Activated CD4-positive, CD25-positive, alpha-beta regulatory T cell treated with anti-CD3 and anti-CD28 coated beads, Interleukin-2, amount 50 U/mL, for 24 hours (primary cell): ENCODE measurements at places on chromosomes 1 and 21.

GRCh38 chr1:117673405-117673804, 67.6 kb downstream of the TENT5C start:
- peak; percentile 91 for ATAC-seq

- no peak for ATAC-seq
Measured at GRCh38 chr21:40282912-40283886, 416.0 kb downstream of the PCP4 start.

DNA sequence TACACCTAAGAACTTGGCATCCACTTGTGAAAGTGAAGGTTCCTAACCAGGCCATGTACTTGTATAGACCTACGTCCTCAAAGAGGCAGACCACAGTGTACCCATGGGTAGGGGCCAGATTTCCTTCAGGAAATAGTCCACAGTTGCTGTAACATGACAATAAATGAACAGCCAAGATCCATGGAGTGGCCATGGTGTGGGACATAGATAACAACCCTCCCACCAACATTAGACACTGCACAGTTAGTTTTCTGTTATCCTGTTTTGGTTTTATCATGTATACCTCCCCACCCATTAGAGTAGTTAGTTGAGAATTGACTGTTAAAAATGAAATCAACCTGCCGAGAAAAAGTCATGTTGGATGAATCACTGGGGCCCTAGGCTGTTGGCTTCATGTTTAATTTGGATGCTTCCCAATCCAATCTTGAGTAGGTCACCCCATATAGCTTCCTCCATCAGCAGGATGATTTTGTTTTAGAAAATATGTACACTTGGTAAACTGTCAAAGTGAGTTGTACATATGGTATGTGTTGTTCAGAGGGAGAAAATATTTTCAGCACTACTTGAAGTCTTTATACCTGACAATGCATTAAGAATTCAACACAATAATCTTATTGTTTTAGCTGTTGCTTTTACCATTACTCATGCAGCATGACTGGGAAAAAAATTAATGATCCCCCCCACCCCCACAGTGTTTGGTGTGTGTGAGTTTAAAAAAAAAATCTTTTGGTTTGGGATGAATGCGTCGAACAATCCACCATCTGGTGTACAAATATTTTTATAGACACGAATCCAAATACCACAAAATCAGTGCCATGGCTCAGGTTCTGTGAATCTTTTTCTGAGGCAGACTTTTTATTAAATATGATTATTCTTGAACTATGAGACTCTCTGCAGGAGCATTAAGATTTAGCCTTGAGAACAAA, 88.3 kb upstream of the ARHGAP29 start:
- no peak for ATAC-seq

DNA sequence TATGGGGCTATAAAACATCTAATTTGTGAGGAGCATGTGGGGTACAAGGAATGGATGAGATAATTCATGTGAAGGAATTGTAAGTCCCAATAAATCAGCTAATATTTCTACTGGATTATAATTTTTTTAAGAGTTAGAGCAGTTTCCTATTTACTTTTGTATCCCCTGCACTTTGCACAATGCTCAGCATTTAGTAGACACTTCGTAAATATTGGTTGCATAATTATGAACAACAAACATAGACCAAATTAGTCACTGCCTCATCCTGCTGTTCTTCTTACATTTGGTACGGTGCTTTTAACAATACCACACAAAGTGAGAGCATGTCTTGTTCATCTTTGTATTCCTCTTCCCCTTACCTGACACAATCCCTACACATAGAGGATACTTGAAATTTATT, 27.1 kb upstream of the RRP15 start:
- ATAC-seq, result no peak

- ATAC-seq, result no peak
Measured at GRCh38 chr1:53137729-53138128, 4.7 kb downstream of the SLC1A7 start.

DNA sequence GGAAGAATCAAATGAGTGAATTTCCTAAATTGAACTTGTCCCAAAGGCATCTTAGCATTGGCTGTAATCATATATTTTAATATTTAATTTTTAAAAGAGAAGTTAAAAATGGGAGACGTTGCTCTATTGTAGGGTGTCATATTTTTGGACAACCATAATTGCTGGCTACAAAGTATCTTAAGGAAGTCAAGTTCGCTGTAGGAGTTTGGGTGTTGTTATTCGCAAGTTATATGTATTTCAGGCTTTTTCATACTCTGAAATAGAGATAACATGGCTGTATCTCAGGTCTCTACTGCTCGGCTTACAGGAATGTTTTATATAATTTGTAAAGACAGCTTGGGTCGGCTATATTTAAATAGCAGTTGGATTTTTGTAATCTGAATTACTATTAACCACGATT, 852 bp downstream of the TMEM50A start:
- no peak for ATAC-seq

DNA sequence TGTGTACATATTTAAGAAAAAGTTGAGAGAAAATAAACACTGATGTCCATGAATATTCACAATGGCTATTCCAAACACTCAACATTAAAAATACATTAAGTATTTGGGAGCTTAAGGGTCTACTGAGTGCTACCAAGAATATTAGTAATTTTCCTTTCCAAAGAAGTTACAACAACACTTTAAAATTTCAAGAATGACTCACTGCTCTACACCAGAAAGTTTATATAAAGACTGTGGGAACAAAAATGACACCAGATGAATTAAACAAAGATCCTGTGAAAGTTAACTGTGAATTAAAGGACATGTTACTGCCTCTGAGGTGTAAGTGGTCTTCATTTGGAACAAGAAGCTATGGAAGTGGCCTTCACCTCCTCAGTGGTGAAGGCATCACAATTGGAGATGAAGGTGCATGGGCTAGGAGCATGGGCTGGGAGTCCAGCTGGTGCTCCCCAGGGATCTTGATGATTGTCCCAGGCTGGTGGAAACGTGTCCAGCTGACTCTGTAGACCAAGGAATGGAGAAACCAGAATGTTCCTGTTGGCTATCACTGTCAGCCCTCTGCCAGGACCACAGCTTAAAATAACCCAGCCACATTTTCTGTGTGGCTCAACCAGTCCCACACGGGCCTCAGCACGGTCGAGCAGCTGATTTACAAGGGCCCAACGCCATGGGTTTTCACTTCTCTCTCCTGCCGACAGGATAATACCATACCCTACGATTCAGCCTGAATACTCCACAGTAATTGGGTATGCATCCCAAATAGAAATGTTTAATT, 28.8 kb downstream of the TAF5L start:
- no peak for ATAC-seq

GRCh38 chr1:182121787-182122186, 60.3 kb upstream of the ZNF648 start:
- ATAC-seq, result no peak

DNA sequence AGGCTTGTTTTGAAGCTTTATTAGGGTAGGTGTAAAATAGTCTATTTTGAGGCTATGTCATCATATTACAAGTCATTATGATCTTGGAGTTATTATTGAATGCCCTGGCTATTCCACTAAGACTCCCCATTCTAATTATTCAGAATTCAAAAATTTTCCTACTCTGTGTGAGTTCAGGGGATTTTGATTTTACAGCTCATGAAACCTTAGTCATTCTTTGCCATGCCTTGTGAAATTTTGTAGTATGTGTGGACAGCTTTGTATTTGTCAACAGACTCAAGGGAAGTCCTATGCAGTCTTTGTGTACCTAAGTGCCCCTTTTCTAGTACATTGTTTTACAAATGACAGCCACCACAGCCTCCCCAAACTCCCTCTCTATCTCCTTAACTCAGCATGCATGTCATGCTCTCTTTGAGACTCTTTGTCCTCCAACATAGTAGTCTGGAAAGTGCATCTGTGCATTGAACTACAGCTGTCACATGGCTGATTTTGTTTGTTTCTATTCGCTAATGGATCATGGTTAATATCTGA, 28.0 kb downstream of the CD1D start:
- no peak for ATAC-seq

GRCh38 chr21:39715804-39716397, 29.1 kb upstream of the IGSF5 start:
- no peak for ATAC-seq
